ENCODE measurements at places on chromosomes 13 and 19.
A peak's percentile ranks its signal among the peaks of the same experiment; 100 is the strongest.

DNA sequence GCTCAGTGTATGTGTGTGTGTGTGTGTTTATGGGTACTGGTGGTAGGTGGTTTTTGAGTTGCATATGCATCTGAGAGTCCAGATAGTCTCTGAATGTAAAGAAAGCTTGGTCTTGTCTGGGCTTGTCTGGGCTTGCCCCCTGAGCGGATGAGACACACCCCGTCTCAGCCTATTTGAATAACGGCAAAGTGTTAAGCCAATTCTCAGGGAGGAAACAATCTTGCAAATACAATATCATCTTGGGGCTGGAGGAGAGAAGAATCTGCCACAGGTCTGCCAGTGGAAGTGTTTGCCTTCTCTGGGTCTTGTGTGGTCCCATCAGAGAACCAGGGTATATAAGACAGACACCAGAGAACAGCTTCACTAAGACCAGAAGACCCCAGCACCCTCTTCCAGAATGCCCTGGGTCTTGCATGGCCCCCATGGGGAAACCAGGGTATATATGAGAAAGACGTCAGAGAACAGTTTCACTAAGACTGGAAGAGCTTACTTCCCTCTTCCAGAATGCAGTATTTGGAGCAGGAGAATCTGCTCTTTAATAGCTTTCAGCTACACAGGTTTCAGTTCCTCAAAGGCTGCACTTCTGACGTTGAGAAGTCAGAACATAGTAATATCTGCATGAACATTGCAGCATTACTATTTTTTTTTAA lies 13.3 kb downstream of the CD70 start:
- DNase-seq = peak; percentile 96

DNA sequence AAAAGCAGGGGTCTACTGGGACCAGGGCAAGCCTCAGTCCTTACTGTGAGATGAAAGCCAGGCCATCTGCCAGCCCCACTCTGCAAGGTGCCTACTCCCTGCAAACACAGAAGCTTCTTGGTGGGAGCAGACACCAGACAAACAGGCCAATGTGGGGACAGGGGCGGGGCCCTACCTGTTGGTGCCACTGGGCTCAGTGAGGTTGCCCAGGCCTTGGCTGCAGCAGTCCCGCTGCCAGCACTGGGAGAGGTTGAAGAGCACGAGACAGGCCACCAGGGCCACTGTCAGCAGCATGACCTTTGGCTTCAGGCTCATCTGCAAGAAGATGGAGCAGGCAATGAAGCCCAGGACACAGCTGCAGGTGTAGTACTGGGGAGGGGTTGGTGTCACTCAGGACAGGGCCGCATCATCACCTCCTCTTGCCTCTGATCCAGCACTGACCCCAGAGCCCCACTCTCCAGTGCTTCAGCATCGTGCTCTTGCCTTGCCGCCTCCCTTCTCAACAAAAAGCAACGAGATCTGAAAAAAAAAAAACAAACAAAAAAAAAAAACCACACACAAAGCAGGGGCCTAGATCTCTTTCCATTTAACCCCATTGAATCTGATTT lies 72.6 kb downstream of the NBEA start:
- DNase-seq = no peak

DNA sequence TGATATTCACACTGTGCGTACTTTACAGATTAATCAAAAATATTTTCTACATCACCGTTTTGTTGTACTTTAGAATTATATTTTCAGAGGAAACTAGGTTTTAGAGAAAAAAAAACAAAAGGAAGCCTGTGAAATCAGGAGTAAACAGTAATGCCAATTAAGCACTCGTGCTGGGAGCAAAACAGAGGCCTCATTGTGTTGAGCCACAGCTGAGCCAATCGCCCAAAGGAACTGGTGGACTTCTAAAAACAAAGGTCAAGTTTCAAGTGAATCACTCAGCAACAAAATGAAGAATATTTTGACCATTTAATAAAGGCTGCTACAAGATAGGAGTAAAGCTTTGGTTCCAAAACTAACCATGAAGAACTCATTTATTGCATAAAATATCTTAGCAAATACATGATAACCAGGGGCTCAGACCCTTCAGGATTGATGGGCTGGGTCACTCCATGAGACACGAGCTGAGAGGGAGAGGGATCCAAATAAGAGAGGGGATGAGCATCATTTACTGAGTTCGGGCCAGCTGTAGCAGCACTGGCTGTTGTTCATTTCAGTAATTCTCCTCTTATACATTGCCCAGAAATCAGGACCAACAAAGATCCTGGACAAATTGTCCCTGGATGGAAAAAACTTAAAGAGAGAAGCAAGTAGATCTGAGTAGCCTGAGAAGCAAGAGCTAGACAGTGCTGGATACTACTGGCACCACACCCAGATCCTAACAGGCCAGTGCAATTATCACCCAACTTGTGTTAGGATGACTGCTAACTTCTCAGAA lies 8.3 kb upstream of the NALCN start:
- DNase-seq = no peak

- no peak for DNase-seq
Measured at GRCh38 chr13:27370305-27370872, 54.0 kb upstream of the GTF3A start.

GRCh38 chr19:44841231-44841630 lies 4.9 kb upstream of the NECTIN2 start:
- no peak for DNase-seq

DNA sequence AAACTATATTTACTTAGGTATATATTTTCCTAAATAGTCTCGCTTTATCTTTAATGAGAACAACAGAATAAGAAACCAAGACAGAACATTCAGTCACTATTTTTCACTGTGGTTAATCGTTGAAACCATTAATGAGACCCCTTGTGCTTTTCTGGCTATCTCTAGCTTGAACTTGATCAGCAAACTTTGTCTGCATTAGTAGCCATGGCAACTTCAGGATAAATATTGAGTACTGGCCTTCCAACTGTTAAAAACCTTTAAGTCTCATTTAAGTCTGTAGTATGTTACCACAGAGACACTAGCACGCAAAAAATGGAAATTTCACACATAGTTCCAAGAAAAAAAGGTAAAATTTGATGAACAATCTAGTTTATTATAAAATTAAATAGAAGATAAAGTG lies 946.0 kb downstream of the SLITRK5 start:
- no peak for DNase-seq

GRCh38 chr19:5338656-5339197 lies 1.9 kb downstream of the PTPRS start:
- DNase-seq = no peak

DNA sequence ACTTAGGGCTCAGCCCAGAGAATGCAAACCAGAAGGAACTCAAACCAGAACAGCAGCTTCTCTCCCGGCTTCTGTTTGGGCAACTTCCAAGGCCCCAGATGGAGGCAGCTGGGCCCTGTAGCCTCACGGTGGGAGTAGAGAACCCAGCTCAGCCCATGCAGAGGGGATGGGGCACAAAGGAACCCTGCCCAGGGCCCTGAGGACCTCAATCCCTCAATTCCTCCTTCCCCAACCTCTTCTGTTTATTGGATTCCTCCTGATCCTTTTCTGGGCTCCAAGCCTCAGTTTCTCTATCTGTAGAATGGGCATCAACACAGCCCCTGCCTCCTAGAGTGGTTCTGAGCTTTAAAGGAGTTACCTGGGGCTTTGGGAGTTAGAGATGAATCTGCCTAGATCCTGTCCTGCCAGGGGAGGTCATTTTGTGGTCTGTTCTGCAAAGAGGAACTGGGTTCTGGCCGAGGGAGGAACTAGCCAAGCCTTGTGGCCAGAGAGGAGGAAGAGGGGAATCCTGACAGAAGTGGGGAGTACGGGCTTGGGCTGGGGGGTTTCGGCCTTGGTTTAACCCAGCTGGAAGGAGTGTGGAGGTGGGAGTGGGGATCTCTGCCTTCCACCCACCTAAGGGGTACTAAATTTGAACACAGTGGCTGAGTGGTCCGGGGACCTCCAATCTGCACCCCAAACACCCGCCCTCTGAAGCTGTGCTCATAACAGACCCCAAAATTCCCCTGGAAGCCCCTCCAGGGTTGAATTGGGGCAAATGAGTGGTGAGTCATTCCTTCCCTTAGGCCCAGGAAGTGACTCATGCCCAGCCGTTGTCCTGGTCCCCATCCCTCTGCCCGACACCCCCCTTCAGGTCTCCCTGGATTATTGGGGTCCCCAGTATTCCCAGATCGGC lies 2.7 kb downstream of the ADGRE5 start:
- DNase-seq = no peak

- DNase-seq = no peak
Measured at GRCh38 chr13:40653527-40654318, 12.7 kb downstream of the FOXO1 start.

DNA sequence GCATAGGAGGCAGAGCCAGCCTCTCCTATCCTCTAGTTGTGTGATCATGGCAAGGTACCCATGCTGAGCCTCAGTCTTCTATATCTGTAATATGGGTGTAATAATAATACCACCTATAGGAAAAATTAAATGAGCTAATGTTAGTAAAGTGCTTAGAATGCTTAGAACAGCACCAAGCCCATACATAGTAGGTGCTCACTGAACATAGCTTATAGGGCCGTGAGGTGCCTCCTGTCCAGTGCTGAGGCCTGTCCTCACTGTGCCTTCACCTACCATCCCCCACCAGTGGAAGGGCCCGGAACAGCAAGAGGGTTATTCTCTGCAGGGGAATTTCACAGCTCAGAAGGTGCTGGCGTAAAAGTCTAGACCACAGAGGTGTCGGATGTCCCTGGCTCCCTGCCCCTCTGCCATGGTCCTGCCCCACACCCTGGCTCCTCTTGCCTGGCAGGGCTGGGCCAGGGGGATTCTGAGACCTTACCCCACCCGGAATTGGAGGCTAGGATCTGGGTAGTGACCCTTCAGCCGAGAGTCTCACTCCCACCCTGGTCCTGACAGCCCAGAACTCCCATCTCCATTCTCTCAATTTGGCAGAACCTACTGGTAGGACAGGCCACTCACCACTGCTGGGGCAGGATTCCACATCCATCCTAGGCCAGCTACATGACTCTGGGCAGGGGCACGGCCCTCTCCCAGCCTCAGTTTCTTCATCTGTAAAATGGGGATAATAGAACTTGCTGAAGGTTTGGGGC lies 2.2 kb upstream of the SCN1B start:
- no peak for DNase-seq

GRCh38 chr13:51970349-51970748 lies 40.9 kb downstream of the ATP7B start:
- no peak for DNase-seq

DNA sequence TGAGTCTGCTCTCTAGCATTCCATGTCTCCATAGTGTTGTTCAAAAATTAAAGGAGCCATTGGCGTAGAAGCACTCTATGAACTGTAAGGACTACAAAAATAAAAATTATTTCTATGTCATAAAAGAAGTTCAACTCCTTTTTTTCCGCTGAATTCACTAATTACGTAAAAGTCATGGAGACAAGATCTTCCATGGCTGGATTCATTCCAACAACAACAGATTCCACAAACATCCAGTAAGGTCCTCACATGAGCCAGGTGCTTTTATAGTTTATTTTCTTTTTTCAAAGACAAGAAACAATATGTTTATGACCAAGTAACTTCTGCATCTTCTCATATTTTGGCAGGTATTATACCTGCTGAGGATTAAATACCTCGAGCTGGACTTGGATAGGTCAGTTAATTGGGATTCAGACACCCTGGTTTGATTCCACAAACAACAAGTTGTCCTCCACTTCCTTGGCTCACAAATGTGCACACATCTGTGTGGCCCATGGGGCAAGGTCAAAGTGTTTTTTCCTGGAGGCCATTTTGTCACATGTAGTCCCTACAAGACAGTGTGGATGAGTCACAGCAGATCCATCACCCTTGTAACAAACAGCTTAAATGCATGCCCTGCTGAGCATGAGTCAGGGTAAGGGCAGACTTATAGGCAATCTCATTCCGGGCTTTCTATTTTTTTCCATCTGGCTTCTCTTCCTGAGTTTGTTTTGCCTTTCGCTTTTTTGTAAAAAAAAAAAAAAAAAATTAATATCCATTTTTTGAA lies 475.6 kb downstream of the COG6 start:
- no peak for DNase-seq

DNA sequence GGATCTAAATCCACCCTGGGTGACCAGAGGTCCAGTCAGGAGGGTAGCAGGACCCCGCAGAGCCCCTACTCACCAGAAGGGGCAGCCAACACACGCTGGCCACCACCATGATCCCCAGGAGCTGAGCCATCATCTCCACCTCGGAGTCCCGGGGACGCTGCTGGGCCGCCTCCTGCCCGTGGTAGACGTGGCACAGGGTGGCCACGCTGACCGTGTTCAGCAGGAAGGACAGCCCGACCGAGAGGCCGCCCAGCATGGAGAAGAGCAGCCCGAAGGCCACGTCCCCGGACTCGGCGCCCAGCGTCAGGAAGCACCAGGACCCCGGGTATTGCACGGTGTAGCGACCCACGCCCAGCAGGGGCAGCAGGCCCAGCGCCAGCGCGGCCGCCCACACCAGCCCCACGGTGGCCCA lies 6.9 kb downstream of the TBXA2R start:
- no peak for DNase-seq

Measured in GM12878 (cell line).